AG08396 (cell line): ENCODE measurements at places on chromosomes 7 and 10.

- no peak for DNase-seq
Observed at GRCh38 chr10:119231654-119232053, 24.3 kb downstream of the GRK5 start.

GRCh38 chr7:81482600-81483186 lies 287.2 kb downstream of the HGF start:
- no peak for DNase-seq

GRCh38 chr7:24476227-24476626 lies 97.0 kb upstream of the PALS2 start:
- DNase-seq = no peak

- no peak for DNase-seq
Observed at GRCh38 chr7:92259610-92260247, 14.0 kb downstream of the ANKIB1 start.

- no peak for DNase-seq
Observed at GRCh38 chr10:78950656-78951587, 117.8 kb upstream of the ZMIZ1 start.

- no peak for DNase-seq
Observed at GRCh38 chr7:15407910-15408309, 153.9 kb downstream of the AGMO start.

DNA sequence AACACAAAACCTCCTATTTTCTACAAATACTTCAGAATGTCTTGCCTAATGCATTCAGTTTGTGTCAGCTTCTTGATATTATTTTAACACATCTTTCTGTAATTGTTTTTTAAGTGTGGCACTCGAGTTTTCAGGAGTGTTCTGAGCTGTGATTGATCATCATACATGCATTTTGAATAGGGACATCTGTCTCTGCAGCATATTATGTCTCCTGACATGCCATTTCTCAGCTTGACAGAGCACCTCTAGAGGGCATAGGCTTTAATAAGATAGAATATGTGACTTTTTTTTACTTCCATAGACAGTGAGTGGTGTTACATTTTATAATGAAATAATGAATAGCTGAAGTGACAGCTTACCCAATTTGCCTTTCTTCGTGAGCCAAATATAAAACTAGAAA lies 219.2 kb upstream of the HDAC9 start:
- no peak for DNase-seq

- DNase-seq = no peak
Observed at GRCh38 chr10:43313901-43314300, 47.0 kb upstream of the RASGEF1A start.

DNA sequence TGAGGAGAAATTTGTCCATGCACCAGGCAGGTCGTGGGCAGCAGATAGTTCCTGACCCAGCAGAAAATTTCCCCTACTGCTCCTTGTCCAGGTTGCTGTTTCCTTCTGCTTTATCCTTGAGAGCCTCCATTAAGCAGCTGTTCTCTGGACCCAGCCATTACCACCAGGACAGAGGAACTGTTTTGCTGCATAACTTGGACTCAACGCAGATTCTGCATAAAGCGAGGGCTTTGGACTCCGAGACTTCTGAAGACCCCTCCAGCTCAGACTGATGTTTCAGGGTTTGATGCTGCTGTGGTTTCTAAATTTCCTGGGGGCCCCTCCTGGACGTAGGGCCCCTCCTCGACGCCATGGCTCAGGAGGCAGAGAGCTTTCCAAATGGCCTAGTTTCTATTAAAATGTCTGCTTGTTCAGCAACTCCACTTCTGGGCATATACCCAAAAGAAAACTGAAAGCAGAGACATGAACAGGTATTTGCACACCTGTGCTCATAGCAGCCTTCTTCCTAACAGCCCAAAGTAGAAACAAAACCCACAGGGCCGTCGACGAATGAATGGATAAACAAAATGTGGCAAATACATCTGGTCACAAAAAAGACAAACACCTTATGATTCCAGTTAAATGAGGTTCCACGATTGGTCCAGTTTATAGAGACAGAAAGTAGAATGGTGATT lies 28.3 kb upstream of the LMTK2 start:
- DNase-seq = no peak

DNA sequence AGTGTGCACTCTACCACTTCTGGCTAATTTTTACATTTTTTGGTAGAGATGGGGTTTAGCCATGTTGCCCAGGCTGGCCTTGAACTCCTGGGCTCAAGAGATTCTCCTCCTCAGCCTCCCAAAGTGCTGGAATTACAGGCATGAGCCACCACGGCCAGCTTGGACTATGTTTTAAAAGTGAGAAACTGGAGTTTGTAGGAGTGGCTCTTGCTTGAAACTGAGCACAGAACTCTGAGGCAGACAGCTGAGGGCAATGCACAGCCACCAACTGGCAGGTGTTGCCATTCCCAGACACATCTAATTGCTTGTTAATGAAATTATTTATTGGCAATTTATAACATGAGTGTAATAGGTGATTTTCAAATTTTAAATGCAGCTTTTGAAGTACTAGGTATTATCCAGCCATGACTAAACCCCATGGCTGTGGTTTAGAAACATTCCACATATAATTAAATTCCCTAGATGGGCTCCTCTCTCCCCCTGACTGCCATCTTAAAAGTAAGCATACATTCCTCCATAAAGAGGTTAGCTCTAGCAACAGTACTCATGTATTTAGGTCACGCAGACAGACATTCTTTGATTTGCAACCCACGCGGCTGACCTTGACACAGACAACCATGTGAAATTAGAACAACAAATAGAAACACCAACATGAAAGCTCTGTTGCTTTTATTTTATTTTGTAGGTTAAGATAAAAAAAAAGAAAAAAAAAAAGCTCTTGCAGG lies 19.8 kb downstream of the PANK1 start:
- peak; percentile 12 for DNase-seq

- no peak for DNase-seq
Observed at GRCh38 chr7:79781716-79782115, 328.2 kb upstream of the MAGI2 start.

- no peak for DNase-seq
Observed at GRCh38 chr7:50725774-50726173, 56.9 kb downstream of the GRB10 start.

GRCh38 chr7:86846494-86847190 lies 202.9 kb downstream of the GRM3 start:
- no peak for DNase-seq

DNA sequence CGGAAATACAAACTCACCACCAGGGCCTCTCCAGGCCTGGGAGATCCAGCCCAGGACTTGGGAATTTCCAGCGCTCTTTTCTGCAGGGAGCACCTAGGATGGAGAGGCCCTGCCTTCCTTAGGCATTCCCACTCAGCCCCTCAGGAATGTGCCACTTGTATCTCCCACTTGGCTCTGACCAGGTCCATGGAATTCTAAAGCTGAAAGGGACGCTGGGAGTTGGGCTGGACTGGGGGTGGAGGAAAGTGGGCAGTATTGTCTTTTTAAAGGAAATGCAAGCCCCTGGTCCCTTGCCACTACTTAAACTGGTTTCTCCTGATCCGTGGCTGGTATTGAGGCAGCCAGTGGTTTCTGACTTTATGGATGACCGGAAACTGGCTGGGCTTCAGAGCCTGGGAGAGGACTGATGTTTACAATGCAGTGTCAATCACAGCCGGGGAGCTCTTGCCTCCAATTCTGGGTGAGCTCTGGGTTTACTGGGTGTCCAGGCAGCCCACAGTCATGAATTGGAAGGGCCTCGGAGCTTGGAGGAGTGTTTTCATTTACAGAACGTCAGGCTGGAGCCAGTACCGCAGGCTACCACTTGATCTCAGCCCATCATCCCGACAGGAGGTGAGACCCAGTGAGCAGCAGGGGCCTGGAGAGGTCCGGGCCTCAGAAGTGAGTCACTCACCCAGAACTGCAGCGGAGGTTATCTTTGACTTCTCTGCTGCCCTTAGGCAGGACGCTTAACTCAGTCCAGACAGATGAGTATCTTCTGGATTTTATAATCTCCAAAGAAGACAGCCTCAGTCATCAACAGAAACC lies 27.3 kb downstream of the AGAP3 start:
- peak; percentile 86 for DNase-seq

DNA sequence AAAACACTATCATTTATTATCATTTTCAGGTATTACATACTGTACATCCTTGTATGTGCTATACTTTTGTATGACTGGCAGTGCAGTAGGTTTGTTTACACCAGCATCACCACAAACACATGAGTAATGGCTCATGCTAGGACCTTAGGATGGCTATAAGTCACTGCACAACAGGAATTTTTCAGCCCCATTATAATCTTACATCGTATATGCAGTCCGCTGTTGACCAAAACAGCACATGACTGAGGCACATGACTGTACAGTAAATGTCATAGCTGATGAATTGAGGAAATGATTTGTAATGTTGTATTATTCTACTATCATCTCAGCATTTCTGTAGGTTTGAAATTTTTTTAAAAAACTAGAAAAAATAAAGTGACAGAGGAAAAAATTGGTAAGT lies 38.6 kb downstream of the BPGM start:
- no peak for DNase-seq

DNA sequence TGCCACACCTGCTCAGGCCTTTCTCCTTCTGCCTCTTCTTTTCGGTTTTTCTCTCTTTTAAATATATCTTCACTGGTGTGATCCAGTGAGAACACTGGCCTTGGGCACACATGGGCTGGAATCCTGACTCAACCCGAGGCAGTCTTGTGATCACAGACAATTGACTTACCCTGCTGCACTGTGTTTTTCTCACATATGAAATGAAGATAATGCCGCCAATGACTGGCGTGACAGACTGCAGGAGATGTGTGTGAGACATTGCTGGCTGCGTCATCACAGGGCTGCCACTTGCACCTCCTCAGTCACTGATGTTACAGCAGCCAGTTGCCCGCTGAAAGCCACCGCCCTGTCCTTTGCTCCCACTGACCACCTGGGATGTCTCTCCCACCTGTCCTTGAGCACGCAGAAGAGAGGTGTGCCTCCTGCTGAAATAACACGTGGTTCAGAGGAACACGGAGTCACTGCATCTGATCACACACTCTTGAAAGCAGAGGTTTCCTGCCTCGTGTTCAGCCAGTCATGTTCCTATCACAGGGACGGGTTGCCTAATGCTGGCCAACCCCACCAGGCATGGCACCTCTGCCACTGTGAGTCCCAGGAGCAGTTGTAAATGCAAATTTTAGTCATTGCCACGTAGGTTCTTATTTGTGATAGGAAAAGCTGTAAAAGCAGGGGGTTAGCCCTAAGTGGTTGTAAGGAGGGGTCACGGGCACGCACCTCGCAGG lies 124.6 kb upstream of the LANCL2 start:
- DNase-seq = no peak

- DNase-seq = no peak
Observed at GRCh38 chr7:29040579-29040925, 82.4 kb upstream of the TRIL start.

- DNase-seq = no peak
Observed at GRCh38 chr10:7577176-7577575, 89.6 kb downstream of the ITIH5 start.

- peak; percentile 5 for DNase-seq
Observed at GRCh38 chr7:96998333-96998732, 7.0 kb upstream of the DLX6 start.

GRCh38 chr7:37281368-37282092 lies 167.1 kb downstream of the ELMO1 start:
- no peak for DNase-seq

DNA sequence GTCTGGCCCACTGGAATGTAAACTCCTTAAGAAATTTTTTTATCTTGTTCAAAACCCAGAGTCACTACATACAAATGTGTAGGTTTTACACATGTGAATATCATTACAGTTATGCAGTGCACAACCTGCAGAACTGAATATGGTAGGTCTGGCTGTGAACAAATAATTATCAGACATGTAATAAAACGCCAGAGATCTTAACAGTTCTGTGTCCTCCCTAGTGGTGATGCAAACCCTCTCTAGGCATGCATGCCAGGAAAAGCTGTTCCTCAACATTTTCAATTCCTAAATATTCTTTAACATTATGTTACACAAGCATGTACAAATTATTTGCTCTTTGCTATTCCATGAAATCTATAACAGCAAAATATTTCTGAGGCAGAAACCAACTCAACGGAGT lies 124.6 kb downstream of the IMMP2L start:
- no peak for DNase-seq

- DNase-seq = no peak
Observed at GRCh38 chr7:152909280-152909679, 149.7 kb downstream of the ACTR3B start.

DNA sequence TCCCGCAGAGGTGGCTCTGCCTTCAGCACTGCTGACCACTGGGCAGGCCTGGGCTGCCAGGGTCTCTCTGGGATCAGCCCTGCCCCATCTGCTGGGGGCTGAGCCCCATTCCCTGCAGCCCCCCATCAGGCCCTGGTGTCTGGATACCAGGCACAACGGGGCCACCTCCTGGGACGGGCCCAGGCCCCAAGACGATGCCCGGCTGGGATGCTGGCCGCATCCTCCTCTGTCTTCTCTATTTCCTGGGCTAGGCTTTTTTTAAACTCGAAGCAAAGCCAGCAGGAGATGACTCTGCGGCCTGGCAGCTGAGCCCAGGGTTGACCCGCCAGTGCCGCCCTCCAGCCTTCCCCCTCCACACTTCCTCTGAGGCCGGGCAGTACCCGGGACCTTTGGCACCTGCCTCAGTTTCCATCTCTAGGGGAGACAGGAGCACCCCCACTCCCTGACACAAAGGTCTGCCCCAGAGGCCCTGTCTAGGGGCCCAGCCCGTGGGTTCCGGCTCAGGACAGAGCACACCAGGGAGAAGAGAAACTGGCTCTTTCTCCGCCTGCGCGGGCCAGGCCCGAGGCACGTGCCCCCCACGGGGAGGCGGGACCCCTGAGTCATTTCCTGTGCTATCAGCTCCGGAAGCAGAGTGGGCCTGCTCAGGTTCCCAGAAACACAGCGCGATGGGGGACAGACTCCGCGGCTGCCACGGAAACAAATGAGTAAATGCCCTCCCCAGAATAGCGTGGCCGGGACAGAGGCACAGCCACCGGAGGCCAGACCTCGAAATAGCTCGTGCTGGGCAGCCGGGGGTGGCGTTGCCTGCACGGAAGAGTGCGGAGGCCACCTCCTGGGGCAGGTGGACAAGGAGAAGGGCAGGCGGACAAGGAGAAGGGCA lies 84.6 kb upstream of the PDGFA start:
- DNase-seq = no peak

GRCh38 chr7:18815261-18815960 lies 302.0 kb downstream of the TWIST1 start:
- DNase-seq = no peak

- DNase-seq = no peak
Observed at GRCh38 chr7:95957510-95957909, 185.2 kb downstream of the DYNC1I1 start.

- DNase-seq = no peak
Observed at GRCh38 chr10:3036155-3037021, 31.0 kb upstream of the PFKP start.

GRCh38 chr7:142482891-142483658 lies 225.2 kb upstream of the PRSS58 start:
- peak; percentile 54 for DNase-seq

DNA sequence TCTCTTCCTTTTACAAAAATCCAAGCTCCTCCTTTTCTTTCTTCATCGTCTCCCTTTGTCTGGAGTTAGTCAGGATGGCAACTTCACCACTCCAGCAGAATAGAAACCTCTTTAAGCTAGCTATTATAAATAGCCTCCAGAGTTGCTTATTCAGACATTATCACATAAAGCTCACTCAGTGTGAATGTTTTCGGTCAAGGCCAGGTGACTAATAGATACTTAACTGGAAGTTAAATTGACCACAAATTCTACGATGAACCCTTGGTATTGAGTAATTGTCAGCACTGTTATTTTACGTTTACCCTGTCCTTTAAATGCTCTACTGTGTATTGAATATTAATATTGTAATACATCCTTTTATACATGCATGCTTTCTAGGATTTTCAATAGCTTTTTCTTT lies 340.4 kb downstream of the OTUD1 start:
- no peak for DNase-seq
